ENCODE measurements at places on chromosomes 3 and 15. TPM values are rescaled to one million over a fixed set of nuclear protein-coding genes. Genes with fewer than 3 reads are reported as not detected.

SLITRK3 gene
- 0.48 TPM for total RNA-seq

NT5DC2 gene
- 12.5 TPM for total RNA-seq

DNA sequence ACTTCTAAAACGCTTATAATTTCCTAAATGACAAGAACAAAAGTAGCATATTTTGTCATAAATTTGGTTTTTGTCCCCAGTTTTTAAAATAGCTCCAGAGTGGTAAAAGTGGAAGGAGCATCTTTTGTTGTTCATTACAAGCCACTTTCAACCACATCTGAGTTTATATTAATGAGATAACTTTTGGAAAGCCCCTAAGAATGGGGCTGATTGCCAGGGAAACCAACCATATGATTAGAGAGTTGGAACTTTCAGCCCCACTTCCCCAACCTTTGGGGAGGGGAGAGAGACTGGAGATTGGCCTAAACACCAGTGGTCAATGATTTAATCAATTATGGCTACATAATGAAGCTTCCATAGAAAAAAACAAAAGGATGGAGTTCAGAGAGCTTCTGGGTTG lies 57.4 kb downstream of the CPA3 start:
- no peak for DNase-seq

- DNase-seq: peak; percentile 80
These were observed 64.7 kb upstream of the ZBTB38 start for GRCh38 chr3:141303481-141304223.
